ENCODE measurements at places on chromosomes 5 and 9. TPM values are rescaled to one million over a fixed set of nuclear protein-coding genes. Genes with fewer than 3 reads are reported as not detected.

GRCh38 chr5:136769093-136769492 is 403.7 kb upstream of the TRPC7 start:
- no peak overlapping the region for H3K4me3 ChIP-seq
- no peaks in the 10 kb centered on the region for H3K27me3 ChIP-seq
- H3K36me3 ChIP-seq: no peaks in the 10 kb centered on the region
- no peak for DNase-seq
- H3K4me1 ChIP-seq: no peaks in the 10 kb centered on the region
- no peak overlapping the region for H3K27ac ChIP-seq

GRCh38 chr9:130446101-130446861 is 1.5 kb downstream of the ASS1 start:
- H3K27ac ChIP-seq: peak overlapping the region; percentile 80
- DNase-seq: peak; percentile 63
- no peaks in the 10 kb centered on the region for H3K27me3 ChIP-seq
- peaks cover 37% of the 10 kb centered on the region for H3K4me1 ChIP-seq
- H3K4me3 ChIP-seq: peak overlapping the region; percentile 59
- no peaks in the 10 kb centered on the region for H3K36me3 ChIP-seq

DNA sequence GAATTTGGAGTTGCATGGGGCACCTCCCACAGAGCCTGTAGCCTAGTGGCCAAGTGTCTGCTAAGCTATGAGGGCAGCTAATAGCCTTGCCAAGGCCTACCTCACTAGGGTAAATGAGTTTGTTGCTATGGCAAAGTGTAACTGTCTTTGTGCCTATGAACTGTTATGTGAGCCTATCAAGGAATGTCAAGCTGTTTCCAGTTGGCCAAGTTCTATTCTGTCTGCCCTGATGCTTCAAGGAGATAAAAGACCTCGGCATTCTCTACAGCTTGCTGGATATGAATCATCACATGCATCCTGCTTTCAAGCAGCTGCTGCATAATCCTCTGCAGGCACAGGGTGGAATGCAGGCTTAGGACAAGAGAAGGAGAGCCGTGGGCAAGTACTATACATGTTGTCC is 69.8 kb upstream of the CCDC112 start:
- H3K36me3 ChIP-seq: no peaks in the 10 kb centered on the region
- H3K4me3 ChIP-seq: no peak overlapping the region
- no peak for DNase-seq

DNA sequence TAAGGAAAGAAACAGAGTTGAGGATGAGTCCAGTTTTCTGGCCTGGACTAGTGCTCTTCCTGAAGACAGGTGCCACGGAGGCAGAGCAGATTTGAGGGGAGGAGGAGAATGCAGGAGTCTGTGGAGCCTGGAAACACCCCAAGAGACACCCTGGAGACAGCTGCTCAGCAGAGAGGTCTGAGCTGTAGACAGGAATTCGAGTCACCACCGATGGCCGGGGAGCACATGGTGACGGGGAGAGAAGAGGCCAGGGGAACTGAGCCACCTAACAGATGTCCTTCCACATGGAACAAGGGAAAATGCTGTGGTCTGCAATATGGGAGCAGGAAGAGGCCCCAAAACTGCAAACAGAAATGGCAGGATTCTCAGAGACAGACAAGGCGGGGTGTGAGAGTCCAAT is 22.9 kb downstream of the CPLX2 start:
- no peak overlapping the region for H3K27ac ChIP-seq
- no peaks in the 10 kb centered on the region for H3K27me3 ChIP-seq
- H3K4me3 ChIP-seq: no peak overlapping the region
- peaks cover 8% of the 10 kb centered on the region for H3K4me1 ChIP-seq
- H3K36me3 ChIP-seq: no peaks in the 10 kb centered on the region

GRCh38 chr5:44983006-44983405 is 174.3 kb downstream of the MRPS30 start:
- no peaks in the 10 kb centered on the region for H3K36me3 ChIP-seq
- no peaks in the 10 kb centered on the region for H3K4me1 ChIP-seq
- H3K27ac ChIP-seq: no peak overlapping the region
- DNase-seq: no peak

DNA sequence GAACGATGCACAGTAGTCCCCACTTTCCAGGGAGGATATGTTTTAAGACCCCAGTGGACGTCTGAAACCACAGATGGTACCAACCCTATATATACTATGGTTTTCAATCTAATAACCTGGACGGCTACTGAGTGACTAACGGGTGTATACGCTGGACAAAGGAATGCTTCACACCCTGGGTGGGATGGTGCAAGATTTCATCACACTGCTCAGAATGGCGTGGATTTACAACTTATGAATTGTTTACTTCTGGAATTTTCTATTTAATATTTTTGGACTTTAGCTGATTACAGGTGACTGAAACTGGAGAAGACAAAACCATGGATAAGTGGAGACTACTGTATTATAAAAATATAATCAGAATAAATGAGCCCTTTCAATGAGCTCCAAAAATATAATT is 147.6 kb upstream of the TRIM32 start:
- DNase-seq: no peak
- no peak overlapping the region for H3K27ac ChIP-seq
- H3K4me1 ChIP-seq: no peaks in the 10 kb centered on the region

GRCh38 chr9:107732781-107733522 is 243.4 kb upstream of the KLF4 start:
- H3K36me3 ChIP-seq: no peaks in the 10 kb centered on the region
- no peak overlapping the region for H3K4me3 ChIP-seq
- peaks cover 24% of the 10 kb centered on the region for H3K4me1 ChIP-seq
- peak overlapping the region; percentile 68 for H3K27ac ChIP-seq
- no peak for DNase-seq

The CRHBP gene
- polyA plus RNA-seq: 0.56 TPM

The LOX gene
- polyA plus RNA-seq: 25.3 TPM

The NTNG2 gene
- 0.89 TPM for polyA plus RNA-seq

The MYMK gene
- polyA plus RNA-seq: not detected

The ZNF608 gene
- 103 TPM for polyA plus RNA-seq

All from left lung (tissue), 14 donors.